HS-5 (cell line): ENCODE measurements at places on chromosomes 2 and 18.

DNA sequence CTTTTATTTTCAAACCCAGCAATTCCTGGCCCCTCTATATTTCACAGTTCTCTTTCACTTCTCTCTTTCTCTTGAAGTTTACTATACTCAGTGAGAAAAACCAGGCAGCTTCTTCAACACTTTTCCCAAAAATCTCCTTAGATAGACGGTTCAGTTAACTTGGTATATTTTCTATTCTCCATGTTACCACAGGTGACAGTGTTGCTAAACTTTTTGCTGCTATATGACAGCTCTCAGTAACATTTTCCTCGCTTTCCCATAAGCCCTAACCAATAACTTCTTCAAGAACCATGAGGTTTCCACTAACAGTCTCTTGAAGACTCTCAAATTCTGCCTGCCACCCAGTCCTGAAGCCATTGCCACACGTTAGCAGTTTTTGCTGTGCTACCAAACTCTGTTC is 45.8 kb downstream of the CYBRD1 start:
- DNase-seq, result no peak

- no peak for DNase-seq
These were observed 124.1 kb upstream of the FIGN start for GRCh38 chr2:163859951-163860350.

DNA sequence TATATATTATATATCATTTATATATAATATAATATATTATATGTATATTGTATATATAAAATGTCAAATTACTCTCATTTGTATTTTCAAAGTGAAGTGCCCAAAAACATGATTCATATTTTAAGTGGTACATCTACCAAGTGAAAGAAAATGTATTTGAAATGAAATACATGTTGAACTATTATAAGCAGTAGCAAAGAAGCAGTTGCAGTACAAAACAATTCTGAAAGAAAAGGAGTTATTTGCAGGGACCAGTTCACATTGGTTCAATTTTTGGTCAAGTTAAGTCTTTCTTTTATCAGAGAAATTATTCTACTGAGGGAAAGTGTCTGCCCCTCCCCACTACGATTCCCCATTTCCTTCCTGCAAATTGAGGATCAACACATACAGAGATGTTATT is 51.9 kb downstream of the APLF start:
- no peak for DNase-seq

GRCh38 chr2:182606728-182607681 is 109.1 kb upstream of the DNAJC10 start:
- DNase-seq, result no peak

DNA sequence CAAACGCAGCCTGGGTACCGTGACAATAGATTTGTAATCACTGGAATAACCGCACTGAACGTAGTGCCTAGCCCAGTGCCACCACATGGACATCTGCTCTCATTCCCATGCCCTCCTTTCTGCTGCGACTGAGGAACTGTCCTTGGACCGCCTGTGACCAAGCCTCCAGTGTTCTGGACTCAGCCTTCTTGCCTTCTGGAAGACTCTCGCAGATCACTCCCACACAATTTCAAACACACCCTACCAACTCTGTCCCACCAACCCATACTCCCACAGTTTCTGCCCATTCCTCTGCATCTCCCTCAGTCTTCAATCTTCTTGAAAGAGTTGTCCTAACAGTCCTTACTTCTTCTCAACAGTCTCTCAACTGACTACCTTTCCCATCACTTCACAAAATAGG is 2.1 kb downstream of the RNF149 start:
- DNase-seq, result no peak
